ENCODE measurements at places on chromosomes 3 and 15.

DNA sequence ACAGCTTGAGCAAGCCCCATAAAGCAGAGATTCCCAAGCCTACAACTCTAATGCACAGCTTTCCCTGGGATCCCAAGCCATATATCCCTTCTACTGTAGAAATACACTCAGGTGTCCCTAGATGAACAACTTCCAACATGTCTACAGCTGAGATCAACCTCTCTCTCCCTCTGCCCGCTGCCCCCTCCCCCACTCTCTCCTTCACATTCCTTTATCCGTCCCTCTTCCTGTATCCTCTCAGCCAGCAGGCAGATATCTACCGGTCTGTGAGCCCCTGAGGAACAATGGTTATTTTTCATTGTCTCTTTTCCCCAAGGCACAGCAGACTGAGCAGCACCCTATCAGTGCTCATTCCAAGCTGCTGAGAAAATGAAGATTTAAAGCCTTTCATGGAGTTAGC lies 138.6 kb downstream of the SUCLG2 start:
- DNase-seq = no peak

- DNase-seq = no peak
Measured at GRCh38 chr3:128452678-128453275, 13.9 kb downstream of the DNAJB8 start.

DNA sequence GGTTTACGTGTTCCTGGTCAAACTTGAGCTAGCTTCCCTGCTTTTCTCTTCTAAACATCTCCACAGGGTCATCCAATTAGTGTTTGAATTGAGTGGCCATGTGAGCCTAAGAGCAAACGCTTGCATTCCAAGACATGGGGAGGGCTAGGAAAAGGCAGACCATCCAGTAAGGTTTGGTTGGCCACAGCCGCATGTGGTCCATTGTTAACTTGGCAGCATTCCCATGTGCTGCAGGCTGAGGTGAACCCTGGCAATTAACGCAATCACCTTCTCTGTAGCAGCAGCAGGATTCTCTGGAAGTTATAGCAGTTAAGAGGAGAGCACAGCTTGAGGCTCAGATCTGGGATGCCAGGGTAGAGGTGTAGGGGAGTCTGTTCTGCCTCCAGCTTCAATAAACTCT lies 502.2 kb upstream of the LMCD1 start:
- DNase-seq = no peak

DNA sequence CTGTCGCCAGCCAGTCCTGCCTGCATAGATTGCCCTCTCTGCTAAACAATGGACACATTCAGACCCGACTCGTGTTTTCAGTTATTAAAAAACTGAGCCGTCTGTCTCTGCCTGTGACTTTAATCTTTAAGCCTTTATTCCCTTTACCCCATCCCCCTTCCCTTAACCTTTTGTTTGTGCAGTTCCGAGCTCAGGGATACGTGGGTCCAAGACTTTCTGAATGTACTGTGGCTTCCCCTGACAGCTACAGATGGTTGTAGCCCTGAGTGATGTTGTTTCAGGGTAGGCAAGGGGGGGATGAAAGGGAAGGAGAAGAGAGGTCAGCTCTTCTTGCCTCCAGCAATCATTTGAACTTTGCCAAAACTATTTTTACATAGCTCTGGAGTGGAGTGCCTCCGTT lies 44.6 kb downstream of the EEFSEC start:
- DNase-seq = no peak

GRCh38 chr15:59039225-59039624 lies 51.8 kb downstream of the RNF111 start:
- DNase-seq = no peak

DNA sequence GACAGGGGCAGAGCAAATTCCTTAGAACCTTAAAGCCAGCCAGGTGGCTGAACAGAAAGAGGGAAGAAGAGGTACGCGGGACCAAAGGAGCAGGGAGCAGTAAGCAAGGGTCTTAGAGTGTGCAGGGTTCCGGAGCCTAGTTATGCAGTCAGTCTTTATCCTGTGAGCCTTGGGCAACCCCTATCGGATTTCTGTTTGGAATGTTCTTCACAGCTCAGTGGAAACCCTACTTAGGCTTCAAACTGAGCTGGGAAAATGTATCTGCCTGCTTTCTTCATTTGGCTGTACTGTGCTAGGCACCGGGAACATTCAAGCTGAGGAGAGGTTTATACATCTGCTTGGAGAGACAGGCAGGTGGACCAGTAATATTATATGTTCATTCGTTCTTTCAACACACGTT lies 37.1 kb downstream of the PSMD6 start:
- no peak for DNase-seq

DNA sequence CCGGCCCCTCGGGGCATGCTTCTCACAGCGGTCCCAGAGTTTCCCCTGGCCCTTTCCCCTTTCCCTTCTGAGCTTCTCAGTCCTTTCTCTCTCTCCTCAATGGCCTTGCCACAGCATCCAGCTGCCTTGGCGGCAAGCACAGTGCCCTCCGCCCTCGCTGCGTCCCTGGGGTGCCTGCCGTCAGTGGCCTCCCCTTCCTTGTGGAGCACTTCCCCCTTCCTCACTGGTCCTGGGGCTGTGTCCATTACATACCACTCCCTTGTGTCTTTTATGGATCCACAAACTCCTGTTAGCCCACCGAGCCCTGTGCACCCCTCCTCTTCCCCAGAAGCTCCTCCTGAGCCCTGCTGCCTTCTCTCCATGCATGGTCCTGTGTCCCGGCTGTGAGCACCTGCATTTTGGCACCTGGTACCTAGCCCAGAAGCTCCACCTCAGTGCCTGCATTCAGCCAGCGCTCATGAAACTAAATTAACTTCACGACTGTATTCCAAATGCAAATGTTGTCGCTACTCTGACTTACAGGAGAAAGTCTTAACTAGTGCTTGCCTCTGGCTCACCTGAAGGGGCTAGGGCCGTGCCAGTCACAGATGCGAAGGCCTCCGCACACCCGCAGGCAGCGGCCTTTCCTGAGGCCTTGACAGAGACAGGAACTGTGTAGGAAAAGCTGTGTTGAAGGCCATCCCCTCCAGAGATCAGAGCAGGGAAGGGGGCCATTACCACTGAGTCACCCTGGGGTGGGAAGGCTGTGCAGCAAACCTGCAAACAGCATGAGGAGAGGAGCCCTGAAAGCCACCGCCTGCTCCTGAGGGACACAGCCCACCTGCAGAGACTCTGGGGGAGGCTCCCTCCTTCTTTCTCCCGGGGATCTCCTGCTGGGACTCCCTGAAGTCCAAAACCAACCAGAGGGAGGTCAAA lies 19.1 kb upstream of the KLF13 start:
- DNase-seq = no peak

GRCh38 chr3:116757315-116757714 lies 47.7 kb downstream of the TUSC7 start:
- no peak for DNase-seq

DNA sequence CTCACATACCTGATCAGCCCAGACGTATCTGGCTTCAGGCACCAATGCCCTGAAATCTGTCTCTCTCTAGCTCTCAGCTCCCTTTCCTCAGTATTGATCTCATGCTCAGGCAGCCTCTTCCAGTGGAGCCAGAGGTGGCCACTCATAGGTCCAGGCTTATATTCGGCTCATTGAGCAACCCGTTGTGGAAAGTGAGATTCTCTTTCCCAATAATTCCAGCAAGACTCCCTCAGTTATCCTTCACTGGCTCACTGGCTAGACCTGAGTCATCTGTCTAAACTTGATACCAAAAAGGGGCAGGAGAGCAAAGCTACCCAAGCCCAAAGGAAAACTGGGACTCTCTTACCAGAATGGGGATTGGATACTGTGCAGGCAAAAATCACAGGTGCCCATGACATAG lies 33.4 kb upstream of the FRMD4B start:
- no peak for DNase-seq

DNA sequence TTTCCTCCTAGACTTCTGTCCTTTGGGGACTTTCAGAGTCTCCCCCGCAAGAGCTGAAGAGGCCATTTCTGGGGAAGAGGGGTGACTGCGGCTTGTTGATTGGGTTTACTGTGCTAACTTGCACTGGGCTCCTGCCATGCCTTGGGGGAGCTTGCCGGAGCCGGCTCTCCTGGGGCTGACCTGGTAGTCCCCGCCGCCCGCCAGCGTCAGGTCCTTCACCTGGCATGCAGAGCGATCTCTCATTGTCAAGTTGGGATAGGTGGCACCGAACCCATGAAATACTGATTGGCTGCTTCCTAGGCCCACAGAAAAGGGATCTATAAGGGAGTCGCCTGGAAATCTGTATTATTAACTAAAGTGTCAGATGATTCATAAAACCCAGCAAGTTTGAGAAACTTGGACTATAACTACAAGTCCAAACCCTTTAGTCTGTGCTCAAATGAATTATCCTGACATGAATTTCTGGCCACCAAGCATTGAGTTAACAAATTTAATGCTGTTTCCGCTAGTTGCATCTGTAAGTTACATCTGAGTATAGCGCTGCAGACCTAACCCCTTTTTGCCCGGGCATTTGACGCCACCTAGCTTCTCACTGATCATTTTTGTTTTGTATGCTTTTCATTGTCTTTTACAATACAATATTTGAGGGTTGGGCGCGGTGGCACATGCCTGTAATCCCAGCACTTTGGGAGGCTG lies 607 bp upstream of the IMP3 start:
- DNase-seq = no peak

All from T1000 (cell line).